Neural progenitor cell (in vitro differentiated cells): ENCODE measurements at places on chromosomes 13 and 19. TPM values are rescaled to one million over a fixed set of nuclear protein-coding genes. Genes with fewer than 3 reads are reported as not detected.

- no peaks in the 10 kb centered on the region for H3K4me1 ChIP-seq
- no peak for DNase-seq
- H3K36me3 ChIP-seq, result no peaks in the 10 kb centered on the region
- H3K4me3 ChIP-seq, result no peak overlapping the region
Measured at GRCh38 chr19:28051047-28051446, 1161.9 kb downstream of the UQCRFS1 start.

DNA sequence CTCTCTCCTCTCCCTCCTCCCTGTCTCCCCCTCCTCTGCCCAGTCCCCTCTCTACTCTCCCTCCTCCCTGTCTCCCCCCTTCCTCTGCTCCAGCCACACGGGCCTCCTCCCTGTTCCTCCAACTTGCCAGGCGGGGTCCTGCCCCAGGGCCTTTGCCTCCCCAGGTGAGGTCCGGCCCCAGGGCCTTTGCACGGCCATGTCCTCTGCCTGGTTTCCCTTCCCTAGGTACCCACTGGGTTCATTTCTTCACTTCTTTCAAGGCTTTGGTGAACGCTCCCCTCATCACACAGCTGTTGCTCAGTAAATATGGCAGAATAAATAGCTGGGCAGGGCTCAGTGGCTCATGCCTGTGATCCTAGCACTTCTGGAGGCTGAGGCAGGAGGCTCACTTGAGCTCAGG lies 21.2 kb downstream of the MISP start:
- no peaks in the 10 kb centered on the region for H3K27me3 ChIP-seq
- DNase-seq, result no peak
- H3K27ac ChIP-seq, result no peak overlapping the region

GRCh38 chr13:32165796-32166195 lies 134.2 kb downstream of the FRY start:
- no peaks in the 10 kb centered on the region for H3K36me3 ChIP-seq
- no peak for DNase-seq
- no peak overlapping the region for H3K4me3 ChIP-seq
- no peak overlapping the region for H3K27ac ChIP-seq
- H3K4me1 ChIP-seq, result peaks cover 11% of the 10 kb centered on the region
- H3K27me3 ChIP-seq, result no peaks in the 10 kb centered on the region

DNA sequence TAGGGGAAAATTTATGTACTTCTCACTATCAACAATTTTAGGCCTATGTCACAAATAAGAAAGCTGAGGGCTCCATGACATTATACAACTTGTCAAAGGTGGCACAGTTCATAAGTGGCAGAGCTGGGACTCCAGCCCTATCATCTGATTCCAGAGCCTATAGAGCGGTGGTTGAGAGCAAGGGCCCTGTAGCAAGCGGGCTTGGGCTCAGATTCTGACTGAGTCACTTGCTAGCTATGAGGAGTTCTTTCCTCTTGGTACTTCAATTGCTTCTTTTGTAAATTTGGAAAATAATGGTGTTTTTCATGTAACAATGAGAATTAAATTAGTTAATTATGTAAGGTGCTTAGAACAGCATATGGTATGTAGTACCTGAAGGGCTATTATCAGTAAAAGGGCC lies 28.7 kb upstream of the FAM216B start:
- DNase-seq, result no peak
- no peaks in the 10 kb centered on the region for H3K36me3 ChIP-seq

The CEACAM8 gene
- total RNA-seq, result not detected in 2 replicates

The POLD1 gene
- total RNA-seq, result 36.7 and 123 TPM in 2 replicates

DNA sequence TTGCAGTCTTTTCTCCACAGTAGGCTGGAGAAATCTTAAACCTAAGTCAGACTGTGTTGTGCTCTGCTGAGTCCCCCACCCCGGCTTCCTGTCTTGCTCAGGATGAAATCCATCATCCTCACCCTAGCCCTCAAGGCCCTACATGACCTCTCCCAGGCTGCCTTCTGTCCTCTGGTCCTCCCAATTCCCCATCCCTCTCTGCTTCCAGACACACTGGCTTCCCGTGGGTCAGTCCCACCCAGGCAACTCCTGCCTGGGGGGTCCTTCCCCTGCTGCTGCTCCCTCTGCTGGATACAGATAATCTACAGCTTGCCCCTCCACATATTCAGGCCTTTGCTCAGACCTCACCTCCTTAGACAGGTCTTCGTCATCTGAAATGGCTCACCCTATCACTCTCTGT lies 18.4 kb upstream of the CBY2 start:
- DNase-seq, result peak; percentile 28
- H3K4me3 ChIP-seq, result no peak overlapping the region
- H3K36me3 ChIP-seq, result no peaks in the 10 kb centered on the region
- peaks cover 5% of the 10 kb centered on the region for H3K4me1 ChIP-seq
- no peak overlapping the region for H3K27ac ChIP-seq

DNA sequence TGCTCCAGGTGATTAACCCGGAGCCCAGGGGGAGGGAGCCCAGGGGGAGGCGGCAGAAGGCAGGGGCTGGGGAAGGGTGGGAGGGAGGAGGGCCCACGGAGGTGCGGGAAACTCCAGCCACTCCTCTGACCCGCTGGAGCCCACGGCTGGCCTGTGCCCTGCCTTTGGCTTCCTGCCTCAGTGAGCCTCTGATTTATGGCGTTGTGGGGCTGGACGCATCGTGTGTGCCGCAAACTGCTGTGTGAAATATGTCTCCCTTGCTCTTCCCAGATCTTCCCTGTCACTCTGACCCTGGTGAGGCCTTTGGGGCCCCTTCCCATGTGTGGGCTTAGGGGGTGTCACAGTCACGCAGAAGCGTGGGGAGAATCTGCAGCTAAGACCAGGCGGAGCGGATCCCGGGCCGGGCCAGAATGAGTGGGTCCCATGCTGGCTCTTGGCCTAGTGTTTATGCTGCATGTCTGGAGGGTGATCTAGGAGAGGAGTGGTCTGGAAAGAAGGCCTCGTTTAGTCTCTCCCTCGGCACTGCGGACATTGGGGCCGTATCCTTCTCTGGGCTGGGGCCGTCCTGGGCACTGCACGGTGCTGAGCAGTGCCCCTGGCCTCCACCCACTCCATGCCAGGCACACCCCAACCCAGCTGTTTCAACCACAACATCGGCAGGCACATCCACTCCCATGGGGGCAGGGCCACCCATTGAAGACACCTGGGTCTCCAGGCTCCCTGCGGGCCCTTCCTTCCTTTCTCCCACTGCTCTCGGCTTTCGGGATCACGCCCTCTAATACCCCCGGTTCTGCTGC lies 123.0 kb downstream of the KDM4B start:
- no peaks in the 10 kb centered on the region for H3K27me3 ChIP-seq
- H3K4me1 ChIP-seq, result peaks cover 41% of the 10 kb centered on the region
- peak overlapping the region; percentile 84 for H3K27ac ChIP-seq
- DNase-seq, result no peak
- H3K4me3 ChIP-seq, result no peak overlapping the region

The ZNF253 gene
- 54.5 and 79.2 TPM in 2 replicates for total RNA-seq

DNA sequence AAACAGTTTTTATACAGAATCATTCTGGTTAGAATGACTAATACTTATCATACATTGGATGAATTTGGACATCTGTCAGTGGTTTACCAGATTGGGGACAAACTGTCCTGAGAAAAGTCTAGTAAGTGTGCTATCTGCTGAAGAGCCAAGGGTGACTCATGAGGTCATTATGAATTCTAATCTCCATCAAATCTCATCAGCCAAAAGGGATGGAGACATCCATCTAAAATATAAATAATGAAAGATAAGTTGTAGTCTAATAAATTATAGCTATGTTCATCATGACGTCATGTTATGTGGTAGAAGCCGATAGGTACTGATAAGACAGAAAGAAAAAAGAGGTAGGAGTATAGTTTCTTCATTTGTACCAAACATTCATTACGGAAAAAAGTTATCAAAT lies 804.4 kb downstream of the PCDH9 start:
- no peaks in the 10 kb centered on the region for H3K27me3 ChIP-seq
- H3K27ac ChIP-seq, result no peak overlapping the region
- no peaks in the 10 kb centered on the region for H3K36me3 ChIP-seq
- no peaks in the 10 kb centered on the region for H3K4me1 ChIP-seq
- no peak for DNase-seq

GRCh38 chr13:85671336-85671735 lies 127.9 kb downstream of the SLITRK6 start:
- no peaks in the 10 kb centered on the region for H3K27me3 ChIP-seq
- H3K4me3 ChIP-seq, result no peak overlapping the region
- DNase-seq, result no peak
- H3K4me1 ChIP-seq, result no peaks in the 10 kb centered on the region
- H3K27ac ChIP-seq, result no peak overlapping the region
- no peaks in the 10 kb centered on the region for H3K36me3 ChIP-seq

The SIGLEC7 gene
- total RNA-seq, result not detected in 2 replicates
